Foreskin keratinocyte (primary cell): ENCODE measurements at places on chromosomes 16 and 17. TPM values are rescaled to one million over a fixed set of nuclear protein-coding genes. Genes with fewer than 3 reads are reported as not detected.
A peak's percentile ranks its signal among the peaks of the same experiment; 100 is the strongest.

GRCh38 chr16:47065766-47066688 lies 77.7 kb downstream of the NETO2 start:
- DNase-seq: no peak

DNA sequence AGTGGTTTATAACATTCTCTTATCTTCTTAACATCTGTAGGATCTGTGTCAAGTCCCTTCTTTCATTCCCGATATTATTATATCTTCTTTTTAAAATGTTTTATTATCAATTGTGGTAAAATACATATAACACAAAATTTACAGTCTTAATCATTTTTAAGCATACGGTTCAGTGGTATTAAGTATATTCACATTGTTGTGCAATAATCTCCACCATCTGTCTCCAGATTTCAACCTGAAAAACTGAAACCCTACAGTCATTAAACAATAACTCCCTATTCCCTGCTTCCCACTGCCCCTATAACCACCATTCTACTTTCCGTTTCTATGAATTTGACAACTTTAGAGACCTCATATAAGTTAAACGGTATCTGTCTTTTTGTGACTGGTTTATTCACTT lies 45.5 kb downstream of the CEP112 start:
- no peak for DNase-seq

GRCh38 chr17:80191865-80192661 lies 22.2 kb downstream of the CARD14 start:
- peak; percentile 4 for DNase-seq

- peak; percentile 36 for DNase-seq
Observed at GRCh38 chr16:3857189-3858043, 23.1 kb downstream of the CREBBP start.

The RHBDL1 gene
- 1.6 and 3.0 TPM in 2 replicates for polyA plus RNA-seq

GRCh38 chr17:83190601-83191387 lies 111.4 kb downstream of the METRNL start:
- no peak for DNase-seq

GRCh38 chr17:47705536-47706530 lies 11.9 kb downstream of the TBKBP1 start:
- no peak for DNase-seq

DNA sequence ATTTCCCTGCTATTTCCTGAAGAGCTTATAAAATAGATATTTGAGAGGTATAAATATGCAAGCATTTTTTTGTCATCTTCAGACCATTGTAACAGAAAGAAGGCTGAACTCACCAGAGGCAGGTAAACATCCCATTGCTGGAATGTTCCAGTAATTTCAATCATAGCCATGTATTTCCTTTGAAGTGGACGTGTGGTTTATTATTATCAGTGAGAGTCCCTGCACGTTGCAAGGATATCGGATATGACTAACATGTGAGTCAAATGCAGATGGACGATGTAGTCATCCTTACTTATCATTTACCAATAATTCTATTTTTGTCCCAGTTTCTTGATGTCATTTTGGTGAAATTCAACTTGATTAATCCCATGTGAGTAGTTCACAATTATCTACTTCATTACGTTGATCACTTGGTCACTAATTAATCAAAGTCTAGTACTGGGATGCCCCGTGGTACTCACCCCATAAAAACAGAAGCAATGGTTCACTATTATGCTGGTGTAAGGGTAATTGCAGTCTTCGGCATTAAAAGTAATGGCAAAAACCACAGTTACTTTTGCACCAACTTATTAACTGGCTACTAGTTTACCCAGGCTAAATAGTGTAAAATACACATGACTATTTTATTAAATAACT lies 89.5 kb downstream of the VAT1L start:
- DNase-seq: peak; percentile 48

- DNase-seq: no peak
Observed at GRCh38 chr17:56897646-56898424, 16.0 kb downstream of the TRIM25 start.

The CCL16 gene
- not detected in 2 replicates for polyA plus RNA-seq

DNA sequence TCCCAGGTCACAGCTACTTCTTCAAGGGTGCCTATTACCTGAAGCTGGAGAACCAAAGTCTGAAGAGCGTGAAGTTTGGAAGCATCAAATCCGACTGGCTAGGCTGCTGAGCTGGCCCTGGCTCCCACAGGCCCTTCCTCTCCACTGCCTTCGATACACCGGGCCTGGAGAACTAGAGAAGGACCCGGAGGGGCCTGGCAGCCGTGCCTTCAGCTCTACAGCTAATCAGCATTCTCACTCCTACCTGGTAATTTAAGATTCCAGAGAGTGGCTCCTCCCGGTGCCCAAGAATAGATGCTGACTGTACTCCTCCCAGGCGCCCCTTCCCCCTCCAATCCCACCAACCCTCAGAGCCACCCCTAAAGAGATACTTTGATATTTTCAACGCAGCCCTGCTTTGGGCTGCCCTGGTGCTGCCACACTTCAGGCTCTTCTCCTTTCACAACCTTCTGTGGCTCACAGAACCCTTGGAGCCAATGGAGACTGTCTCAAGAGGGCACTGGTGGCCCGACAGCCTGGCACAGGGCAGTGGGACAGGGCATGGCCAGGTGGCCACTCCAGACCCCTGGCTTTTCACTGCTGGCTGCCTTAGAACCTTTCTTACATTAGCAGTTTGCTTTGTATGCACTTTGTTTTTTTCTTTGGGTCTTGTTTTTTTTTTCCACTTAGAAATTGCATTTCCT lies 3.4 kb upstream of the LPCAT2 start:
- no peak for DNase-seq

DNA sequence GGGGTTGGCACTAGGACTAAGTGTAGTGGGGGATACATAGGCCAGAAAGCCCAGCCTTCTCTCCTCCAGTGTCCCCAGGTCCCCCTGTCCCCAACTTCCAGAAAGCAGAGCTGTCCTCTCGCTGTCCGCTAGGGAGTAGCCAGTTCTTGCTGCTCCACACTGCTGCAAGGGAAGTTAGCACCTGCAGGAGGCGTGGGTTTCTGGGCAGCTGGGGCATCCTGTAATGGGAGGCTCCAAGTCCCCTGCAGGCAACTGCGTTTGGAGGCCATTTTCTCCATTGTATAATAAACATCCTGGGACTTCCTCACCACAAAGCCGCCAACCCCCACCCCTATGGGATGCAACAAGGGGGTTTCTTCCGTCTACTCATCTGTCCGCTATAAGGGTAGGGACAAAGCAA lies 1.7 kb downstream of the RPRML start:
- no peak for DNase-seq

The SCN4A gene
- not detected in 2 replicates for polyA plus RNA-seq

DNA sequence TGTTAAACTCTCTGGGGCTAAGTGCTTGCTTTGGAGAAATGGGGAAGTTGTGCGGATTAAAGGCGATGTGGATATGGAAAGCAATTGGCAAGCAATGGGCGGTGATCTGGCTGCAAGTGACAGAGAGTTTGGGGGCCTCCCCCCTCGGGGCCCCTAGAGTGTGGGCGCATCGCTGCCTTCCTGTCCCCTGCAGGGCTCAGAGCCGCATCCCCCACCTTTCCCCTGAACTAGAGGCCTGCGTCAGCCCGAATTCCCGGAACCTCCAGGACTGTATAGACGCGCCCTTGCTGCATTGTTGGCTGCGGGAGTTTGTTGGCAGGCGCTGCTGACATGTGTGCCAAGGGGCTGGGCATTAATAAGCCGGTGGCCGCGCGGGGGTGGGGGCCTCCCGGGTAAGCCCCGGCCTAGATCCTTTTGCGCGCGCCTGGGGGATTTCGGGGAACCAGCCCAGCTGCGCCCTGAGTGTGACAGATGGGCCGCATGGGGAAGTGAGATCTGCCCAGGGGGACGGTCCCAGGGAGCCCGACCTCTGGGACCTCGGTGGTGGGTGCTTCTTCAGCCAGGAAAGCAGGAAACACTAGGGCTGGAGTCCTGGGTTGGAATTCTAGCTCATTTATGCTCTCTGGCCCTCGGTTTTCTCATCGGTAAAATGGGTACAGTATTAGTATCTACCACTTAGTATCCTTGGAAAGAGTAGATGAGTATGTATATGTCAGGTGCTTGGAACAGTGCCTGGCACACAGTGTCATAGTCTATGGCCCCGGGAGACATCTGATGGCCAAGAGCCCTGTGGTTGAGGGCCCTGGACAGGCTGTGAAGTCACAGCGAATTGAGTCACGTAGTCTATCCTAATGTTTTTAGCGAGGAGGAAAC lies 1.0 kb downstream of the EEF2K start:
- no peak for DNase-seq

GRCh38 chr16:15445450-15445849 lies 11.1 kb downstream of the BMERB1 start:
- DNase-seq: no peak

DNA sequence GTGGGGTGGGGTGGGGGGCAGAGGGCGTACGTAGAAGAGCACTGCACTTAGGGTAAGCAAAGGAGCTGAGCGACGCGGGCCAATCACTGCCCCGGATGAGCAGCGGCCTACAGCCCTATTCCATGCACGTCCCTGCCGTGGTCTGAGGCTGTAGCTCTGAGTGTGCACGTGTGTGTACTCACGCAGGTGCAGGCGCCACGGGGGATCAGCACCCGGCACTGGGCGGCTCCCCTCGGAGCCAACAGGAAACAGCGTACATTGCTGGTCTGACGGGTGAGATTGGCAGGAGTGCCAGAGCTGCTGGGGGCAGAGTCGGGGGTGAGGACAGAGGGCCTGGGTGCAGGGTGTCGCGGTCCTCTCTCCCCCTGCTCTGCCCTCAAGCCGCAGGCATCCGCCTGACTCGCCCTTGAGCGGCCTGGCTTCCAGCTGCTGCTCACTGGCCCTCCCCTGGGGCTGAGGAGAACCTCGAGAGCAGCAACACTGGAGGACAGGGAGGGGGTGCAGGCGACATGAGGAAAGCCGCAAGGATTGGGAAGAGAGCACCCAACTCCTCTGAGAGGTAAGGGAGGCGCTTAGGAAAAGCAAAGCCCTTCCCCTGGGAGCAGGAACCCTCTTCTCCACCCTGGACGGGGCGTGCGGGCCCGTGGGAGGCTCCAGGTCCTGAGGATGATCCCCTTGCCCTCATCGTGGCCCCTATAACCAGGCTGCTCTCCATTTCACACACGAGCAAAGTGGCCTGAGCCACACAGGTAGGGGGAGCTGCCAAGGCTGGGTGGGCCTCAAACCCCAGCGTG lies 57.8 kb downstream of the ENGASE start:
- no peak for DNase-seq

- DNase-seq: no peak
Observed at GRCh38 chr16:11870399-11870798, 19.1 kb upstream of the RSL1D1 start.

- no peak for DNase-seq
Observed at GRCh38 chr16:31063843-31064611, 10.0 kb downstream of the ZNF668 start.

- DNase-seq: no peak
Observed at GRCh38 chr16:12793120-12793864, 10.4 kb downstream of the CPPED1 start.

GRCh38 chr16:83959656-83960434 lies 6.8 kb downstream of the OSGIN1 start:
- DNase-seq: no peak

DNA sequence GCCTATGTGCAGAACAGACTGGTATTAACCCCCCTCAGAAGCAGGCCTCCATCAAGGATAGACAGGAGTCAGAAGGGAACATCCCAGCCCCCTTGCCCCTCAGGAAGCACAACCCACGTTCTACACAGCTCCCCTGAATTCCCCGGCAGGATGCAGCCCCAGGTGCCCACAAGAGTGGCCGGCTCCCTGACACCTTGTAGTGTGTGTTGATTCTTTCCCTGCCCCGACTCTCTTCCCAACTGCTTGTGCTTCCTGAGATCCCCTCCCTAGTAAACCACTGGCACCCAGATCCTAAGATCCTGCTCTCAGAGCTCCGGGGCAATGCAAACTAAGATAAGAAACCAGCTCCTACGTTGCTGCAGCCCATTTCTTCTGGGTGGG lies 34.8 kb upstream of the LITAF start:
- no peak for DNase-seq

DNA sequence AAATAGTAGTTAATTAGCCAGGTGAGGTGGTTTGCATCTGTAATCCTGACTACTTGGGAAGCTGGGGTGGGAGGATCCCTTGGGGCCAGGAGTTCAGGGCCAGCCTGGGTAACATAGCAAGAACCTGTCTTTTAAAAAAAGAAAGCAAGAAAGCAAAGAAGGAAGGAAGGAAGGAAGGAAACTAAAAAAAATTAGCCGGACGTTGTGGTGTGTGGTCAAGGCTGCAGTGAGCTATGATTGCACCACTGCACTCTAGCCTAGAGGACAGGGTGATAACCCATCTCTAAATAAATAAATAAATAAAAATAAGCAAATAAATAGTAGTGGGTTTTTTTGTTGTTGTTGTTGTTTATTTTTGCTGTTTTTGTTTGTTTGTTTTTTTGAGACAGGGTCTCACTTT lies 39.3 kb upstream of the MAP2K6 start:
- no peak for DNase-seq

The ADAM11 gene
- 0.08 and 0.13 TPM in 2 replicates for polyA plus RNA-seq

The ACACA gene
- polyA plus RNA-seq: 30.1 and 33.2 TPM in 2 replicates

DNA sequence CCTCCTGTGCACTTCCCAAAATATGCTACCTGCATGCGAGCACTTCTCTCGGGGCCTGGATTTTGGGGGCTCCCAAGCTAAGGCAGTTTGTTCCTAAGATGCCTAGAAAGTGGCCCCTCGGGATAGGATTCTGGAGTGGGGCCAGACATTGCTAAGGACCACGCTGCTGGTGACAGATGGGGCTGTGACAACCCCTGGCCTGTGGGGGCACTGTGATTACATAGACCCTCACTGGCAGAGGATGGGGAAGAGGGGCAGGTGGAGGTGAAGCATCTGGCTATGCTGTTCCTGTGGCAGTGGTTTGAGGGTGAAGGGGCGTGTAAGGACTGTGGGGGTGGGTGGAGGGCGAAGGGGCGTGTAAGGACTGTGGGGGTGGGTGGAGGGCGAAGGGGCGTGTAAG lies 128.4 kb downstream of the ENGASE start:
- no peak for DNase-seq

DNA sequence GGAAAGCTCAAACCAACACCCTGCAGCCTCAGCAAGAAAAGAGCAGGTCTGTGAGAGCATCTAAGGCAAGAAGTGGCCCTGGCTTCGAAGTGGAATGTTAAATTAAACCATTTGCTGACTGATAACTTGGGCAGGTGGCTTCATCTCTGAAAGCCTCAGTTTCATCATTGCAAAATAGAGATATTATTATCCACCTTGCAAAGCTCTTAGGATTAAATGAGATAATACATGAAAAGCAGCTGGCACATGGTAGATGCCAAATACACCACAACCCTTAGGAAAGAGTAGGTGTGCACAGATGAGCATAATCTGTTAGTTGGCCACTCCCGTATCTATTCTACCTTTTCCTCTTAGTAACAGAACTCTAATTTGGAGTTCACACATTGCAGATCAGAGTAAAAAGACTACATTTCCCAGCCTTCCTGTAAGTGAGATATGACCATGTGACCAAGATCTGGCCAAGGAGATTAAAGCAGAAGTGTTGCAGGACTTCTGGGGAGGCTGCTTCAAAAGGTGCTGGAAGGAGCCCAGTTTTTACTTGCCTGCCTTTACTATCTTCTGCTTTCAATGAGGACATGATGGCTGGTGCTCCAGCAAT lies 288.7 kb downstream of the SOX9 start:
- DNase-seq: no peak
